NCI-H2029 (cell line): ENCODE measurements at places on chromosomes 2 and 18.

DNA sequence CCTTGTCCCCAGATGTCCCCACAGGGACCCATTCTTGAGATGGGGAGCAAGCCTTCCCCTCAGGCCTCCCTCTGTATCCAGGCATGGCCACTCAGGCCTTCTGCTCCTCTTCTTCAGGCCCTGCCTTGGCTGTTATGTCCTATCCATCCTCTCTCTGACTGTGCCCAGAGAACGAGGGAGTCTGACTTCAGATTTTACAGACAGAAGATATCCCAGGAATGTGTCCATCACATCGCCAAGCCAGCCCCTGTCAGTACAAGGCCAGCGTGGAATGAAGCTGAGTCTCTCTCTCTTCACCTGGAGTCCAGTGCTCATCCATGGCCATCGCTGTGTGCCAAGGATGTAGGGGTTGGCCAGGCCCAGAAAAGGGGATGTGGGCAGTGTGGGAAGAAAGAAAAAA is 57.6 kb downstream of the SDC1 start:
- DNase-seq = no peak

- DNase-seq = no peak
Observed at GRCh38 chr2:71796174-71796593, 342.8 kb downstream of the DYSF start.

- DNase-seq = no peak
Observed at GRCh38 chr18:30271716-30272115, 770.8 kb downstream of the DSC3 start.

- no peak for DNase-seq
Observed at GRCh38 chr2:212842544-212843185, 304.1 kb upstream of the ERBB4 start.

GRCh38 chr18:58934356-58934755 is 69.7 kb downstream of the ZNF532 start:
- DNase-seq = no peak

- no peak for DNase-seq
Observed at GRCh38 chr2:111923276-111923804, 24.9 kb downstream of the MERTK start.

- DNase-seq = no peak
Observed at GRCh38 chr2:109457366-109457765, 156.4 kb downstream of the SEPTIN10 start.

- DNase-seq = no peak
Observed at GRCh38 chr18:55795101-55795669, 207.2 kb upstream of the TCF4 start.

- no peak for DNase-seq
Observed at GRCh38 chr2:10329880-10330699, 27.4 kb downstream of the HPCAL1 start.

GRCh38 chr2:130720528-130720927 is 8.3 kb upstream of the GPR148 start:
- DNase-seq = no peak

DNA sequence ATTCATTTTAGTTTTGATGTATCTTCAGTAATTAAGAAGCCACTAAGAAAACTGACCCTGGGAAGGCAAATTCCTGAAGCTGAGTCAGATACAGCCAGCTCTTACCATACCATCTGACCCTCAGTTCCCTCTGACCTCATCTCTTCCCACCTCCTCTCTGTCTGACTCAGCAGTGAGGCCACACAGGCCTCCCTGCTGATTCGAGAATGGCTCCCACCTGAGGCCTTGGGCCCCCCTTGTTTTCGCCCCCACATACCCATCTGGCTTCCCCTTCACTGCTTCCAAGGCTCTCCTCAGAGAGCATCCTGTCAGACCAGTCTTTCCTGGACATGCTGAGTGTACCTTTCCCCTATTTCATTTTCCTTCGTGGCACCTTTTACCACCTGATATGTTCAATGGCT is 71.0 kb upstream of the CYP1B1 start:
- DNase-seq = no peak

DNA sequence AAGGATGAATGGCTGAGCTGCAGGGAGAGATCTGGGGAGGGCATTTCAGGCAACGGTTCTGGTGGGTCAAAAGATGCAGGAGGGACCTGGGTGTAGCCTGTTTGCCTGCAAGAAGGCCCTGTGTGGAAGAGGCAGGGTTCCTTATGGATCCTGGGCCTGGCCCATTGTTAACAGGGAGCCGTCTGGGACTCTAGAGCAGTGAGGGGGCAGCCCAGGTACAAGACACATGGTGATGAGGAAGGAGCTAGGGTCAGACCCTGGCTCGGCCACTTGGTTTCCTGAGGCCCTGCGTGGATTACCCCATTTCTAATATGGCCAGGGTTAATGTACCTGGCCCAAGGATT is 124.9 kb downstream of the GLI2 start:
- DNase-seq = no peak

DNA sequence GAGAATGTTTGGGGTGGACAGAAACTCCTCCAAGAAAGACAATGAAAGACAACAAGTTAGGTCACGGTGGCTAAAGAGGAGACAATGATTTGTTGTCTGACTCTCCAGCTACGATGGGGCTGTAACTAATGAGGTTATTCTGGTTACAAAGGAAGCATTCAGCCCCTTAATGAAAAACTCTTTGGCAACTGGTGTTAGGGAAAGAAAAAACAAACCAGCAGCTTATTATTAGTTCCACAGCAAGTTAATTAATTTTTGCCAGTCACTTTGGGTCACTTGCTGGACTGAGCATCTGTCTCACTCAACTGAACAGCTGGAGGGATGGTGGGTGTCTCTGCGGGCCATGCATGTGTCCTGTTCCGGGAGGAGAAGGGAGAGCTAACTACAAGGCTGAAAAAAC is 263.7 kb downstream of the ALK start:
- no peak for DNase-seq

DNA sequence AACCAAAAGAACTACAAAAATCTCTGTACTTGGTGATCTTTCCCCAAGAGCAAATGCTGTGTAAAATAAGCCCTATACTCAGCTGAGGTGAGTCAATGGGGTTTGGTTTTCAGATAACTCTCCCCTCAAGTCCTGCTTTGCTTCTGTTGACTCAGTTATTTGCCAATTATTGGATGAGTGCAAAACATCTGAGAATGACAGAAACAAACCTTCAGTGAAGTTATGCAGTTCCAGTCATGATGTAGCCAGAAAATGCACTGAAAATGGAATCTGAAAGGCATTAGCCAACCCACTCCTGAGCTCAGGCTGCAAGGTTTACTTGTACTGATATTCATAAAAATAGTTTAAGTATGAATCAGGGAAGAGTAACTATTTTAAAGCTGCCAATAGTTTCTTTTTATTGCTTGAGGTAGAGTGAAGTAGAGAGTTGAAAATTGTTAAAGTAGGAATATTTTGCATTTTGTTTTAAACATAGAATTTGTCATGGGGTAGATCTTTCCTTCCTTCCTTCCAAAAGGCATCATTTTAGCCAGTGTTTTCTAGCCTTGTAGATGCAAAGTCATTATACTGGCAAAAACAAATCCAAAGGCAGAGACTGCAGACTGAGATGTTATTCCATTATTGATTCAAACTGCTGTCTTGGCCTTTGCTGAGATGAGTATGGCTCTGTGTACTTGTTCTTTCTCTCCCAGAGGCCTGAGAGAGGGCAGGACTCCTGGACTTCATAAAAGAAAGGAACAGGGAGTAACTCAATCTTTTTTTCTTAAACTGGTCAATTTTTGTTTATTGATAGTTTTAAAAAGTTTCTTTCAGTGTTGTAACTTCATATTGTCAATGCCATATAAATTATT is 215.3 kb downstream of the RND3 start:
- no peak for DNase-seq

- DNase-seq = peak; percentile 3
Observed at GRCh38 chr2:42569116-42569711, 782 bp downstream of the MTA3 start.

GRCh38 chr18:62329691-62330454 is 4.8 kb downstream of the TNFRSF11A start:
- peak; percentile 22 for DNase-seq

- DNase-seq = no peak
Observed at GRCh38 chr2:174535757-174536703, 49.2 kb upstream of the GPR155 start.

DNA sequence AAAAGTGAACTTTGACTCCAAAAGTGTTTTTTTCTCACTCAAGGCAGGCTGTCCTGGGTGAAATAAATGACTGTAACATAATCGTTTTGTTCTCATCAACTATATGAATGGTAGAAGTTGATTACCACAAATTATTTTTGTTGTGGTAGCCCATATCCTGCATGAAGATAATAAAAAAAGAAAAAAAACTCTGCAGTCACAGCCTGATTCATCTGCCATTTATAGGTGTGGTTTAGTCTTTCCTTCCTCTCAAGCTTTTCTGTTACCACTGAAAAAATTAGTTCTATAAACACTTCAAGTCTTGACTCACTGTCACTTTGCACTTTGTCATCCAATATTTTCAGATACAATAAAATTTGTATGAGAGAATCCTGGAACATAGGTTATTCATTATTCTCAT is 522.0 kb downstream of the PLCL1 start:
- DNase-seq = no peak

DNA sequence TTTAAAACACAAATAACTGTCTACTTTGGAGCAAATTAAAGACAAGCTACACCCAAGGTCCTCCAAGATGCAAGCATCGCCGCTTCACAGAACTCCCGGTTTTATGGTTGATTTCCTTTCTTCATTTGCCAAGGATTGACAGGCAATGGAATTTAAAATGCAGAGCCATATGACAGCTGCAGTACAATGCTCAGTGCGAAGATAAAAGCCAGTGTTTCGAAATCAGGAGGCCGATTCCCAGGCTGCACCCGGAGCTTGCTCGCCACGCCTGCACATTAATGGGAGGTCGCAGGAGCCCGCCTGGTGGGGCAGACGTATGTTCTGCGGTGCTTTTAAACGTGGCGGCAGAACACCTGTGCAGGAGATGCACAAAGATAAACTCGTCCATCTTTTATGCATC is 727.6 kb upstream of the SOX11 start:
- DNase-seq = no peak

- no peak for DNase-seq
Observed at GRCh38 chr2:447902-448665, 160.2 kb upstream of the ALKAL2 start.

GRCh38 chr2:143528021-143528420 is 398.8 kb downstream of the ARHGAP15 start:
- no peak for DNase-seq

DNA sequence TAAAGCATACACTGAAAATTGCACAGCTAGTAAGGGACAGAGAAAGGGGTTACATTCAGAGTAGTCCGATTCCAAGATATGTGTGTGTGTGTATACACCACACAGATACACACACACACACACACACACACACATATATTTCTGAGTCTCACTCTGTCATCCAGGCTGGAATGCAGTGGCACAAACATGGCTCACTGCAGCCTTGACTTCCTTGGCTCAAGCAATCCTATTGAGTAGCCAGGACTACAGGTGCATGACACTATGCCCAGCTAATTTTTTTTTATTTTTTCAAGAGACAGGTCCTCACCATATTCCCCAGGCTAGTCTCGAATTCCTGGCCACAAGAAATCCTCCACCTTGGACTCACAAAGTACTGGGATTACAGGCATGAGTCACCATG is 68.1 kb upstream of the ITPRID2 start:
- no peak for DNase-seq

DNA sequence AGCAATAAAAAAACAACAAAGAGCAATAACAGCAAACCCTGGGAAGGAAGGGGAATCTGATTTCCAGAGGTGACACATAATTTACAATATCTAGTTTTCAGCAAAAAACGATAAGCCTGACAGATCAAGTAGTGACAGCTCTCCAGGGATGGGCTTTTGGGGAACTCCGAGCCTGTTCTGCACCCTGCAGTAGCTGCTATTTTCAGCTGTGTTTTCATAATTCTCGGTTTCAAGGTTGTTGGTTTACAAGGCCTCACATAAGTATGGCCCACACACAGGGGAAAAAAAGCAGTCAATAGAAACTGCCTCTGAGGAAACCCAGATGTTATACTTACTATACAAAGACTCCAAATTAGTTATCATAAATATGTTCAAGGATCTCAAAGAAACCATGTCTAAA is 67.7 kb upstream of the CTLA4 start:
- DNase-seq = no peak

DNA sequence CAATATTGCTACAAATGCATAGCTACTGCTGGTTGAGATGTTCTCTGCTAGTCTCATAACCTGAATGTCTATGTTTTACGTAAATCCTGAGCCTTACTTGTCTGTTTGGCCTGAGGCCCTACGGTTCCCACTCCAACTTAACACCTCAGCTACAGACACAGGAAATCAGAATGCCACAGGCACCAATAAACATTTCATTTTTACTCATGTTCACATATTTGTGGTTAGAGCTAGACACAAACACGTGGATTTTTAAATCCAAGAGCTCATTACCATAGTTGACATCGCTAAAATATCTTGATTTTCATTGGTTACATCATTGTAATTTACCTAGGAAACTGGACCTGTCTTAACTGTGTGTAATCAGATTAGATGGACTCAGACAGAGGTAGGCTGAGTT is 263.8 kb upstream of the CDH19 start:
- DNase-seq = no peak

GRCh38 chr2:119156105-119156890 is 2.3 kb downstream of the C1QL2 start:
- DNase-seq = no peak

- peak; percentile 33 for DNase-seq
Observed at GRCh38 chr2:112588611-112589045, 4.2 kb downstream of the CHCHD5 start.

- no peak for DNase-seq
Observed at GRCh38 chr2:43796206-43796605, 22.4 kb downstream of the DYNC2LI1 start.

- no peak for DNase-seq
Observed at GRCh38 chr2:197247083-197247482, 63.5 kb downstream of the ANKRD44 start.

DNA sequence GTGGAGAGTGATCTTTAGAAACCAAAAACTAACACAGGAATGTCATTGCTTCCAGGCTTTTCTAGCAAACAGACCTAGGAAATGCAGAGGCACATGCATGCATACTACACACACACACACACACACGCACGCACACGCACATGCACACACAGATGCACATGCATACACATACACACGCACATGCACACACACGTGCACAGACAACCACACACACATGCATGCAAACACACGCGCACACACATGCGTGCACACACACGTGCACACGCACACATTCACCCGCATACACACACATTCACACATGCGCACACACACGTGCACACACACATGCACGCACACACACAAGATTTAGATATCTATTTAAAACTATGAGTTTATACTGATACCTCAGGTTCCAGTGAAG is 379.5 kb downstream of the ZNF516 start:
- DNase-seq = no peak

GRCh38 chr2:122927710-122928557 is 1097.2 kb upstream of the CNTNAP5 start:
- no peak for DNase-seq

GRCh38 chr2:230134496-230135129 is 65.9 kb upstream of the SLC16A14 start:
- DNase-seq = peak; percentile 26

DNA sequence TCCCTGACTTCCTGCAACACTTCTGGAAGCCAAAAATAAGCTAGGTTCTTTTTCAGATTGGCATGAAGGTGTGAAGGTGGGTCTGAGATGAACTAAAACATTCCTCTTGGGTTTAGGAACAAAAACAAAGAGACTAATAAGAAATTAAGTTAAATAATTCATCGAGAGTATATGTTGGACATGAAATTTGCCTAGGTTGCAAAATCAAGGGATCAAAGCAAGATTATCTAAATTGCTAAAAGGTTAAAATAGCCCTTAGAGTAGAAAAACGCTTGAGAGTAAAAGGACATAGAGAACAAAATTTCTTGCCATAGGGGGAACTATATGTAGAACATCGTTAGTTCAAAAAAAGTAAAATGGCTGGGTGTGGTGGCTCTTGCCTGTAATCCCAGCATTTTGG is 845.9 kb upstream of the NXPH2 start:
- no peak for DNase-seq
